ENCODE measurements at places on chromosomes 3 and 15.

GRCh38 chr3:69767571-69767970 is 28.3 kb downstream of the MITF start:
- DNase-seq: no peak

- no peak for DNase-seq
Measured at GRCh38 chr3:129344540-129345220, 66.0 kb downstream of the HMCES start.

GRCh38 chr15:33226559-33227181 is 32.2 kb upstream of the FMN1 start:
- DNase-seq: no peak

DNA sequence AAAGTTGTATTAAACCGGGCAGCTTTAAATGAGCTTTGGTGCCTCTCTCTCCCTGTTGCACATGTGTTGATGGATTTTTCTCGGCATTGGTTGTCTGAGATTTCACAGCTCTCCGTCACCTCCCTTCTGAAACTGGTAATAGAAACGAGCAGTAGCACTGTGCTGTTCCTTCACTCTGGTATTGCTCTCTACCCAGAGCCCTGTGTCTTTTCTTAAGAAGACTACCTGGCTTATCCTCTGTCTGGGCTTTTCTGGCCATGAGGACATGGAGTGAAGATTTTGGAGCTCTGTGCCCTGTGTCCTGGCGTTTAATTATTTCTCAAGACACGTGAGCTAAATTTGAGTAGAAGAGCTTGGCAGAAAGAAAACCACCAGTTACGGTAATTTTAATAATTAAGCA is 209.6 kb upstream of the EIF1B start:
- no peak for DNase-seq

- DNase-seq: no peak
Measured at GRCh38 chr3:38645601-38646000, 3.9 kb downstream of the SCN5A start.

GRCh38 chr3:94036909-94037507 is 8.6 kb upstream of the STX19 start:
- DNase-seq: peak; percentile 28

- DNase-seq: peak; percentile 11
Measured at GRCh38 chr3:131147534-131147933, 120.9 kb downstream of the NEK11 start.

- no peak for DNase-seq
Measured at GRCh38 chr3:15456321-15456720, 28.9 kb downstream of the EAF1 start.

DNA sequence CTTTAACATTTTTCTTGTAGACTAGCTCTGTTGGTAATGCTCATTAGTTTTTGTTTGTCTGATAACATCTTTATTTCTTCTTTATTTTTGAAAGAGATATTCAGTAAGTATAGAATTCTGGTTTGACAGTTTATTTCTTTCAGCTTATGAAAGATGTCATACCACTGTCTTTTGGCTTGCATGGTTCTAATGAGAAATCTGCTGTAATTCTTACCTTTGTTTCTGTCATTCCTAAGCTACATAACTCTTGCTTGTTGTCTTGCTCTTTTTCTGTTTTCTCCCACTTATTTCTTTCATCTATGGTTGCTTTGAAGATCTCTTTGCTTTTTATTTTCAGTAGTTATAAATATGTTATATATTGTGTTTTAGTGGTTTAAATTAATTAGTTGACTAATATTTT is 87.2 kb upstream of the PEX5L start:
- no peak for DNase-seq

- no peak for DNase-seq
Measured at GRCh38 chr3:141241616-141242376, 10.2 kb downstream of the PXYLP1 start.

- no peak for DNase-seq
Measured at GRCh38 chr3:56590814-56591213, 33.8 kb downstream of the CCDC66 start.

GRCh38 chr3:196990601-196991007 is 22.0 kb upstream of the PIGZ start:
- DNase-seq: no peak

GRCh38 chr3:120498556-120499346 is 48.0 kb upstream of the FSTL1 start:
- peak; percentile 98 for DNase-seq

GRCh38 chr3:162052636-162053035 is 556.0 kb downstream of the OTOL1 start:
- DNase-seq: peak; percentile 11

DNA sequence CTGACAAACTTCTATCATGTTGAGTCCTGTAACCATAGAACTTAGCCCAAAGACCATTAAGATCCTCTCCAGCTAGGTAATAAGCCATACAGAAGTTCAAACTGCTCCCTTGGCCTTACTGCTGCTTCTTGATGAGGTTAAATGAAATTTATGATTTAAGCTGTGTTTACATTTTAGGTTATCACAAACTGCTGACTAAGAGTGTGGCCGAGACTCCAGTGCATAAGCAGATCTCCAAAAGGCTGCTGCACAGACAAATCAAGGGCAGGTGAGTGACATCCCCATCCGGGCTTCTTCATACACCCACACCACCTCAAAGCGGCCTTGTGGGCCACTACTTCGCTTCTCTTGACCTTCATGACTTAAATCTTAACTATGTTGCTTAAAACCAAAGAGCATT is 39.0 kb downstream of the KIF7 start:
- DNase-seq: no peak

- no peak for DNase-seq
Measured at GRCh38 chr15:25863111-25863967, at the start of gene ATP10A. Gene ATP10A (minus strand): TSS chr15:25863327. CDS start chr15:25863096, 231 bp downstream.

DNA sequence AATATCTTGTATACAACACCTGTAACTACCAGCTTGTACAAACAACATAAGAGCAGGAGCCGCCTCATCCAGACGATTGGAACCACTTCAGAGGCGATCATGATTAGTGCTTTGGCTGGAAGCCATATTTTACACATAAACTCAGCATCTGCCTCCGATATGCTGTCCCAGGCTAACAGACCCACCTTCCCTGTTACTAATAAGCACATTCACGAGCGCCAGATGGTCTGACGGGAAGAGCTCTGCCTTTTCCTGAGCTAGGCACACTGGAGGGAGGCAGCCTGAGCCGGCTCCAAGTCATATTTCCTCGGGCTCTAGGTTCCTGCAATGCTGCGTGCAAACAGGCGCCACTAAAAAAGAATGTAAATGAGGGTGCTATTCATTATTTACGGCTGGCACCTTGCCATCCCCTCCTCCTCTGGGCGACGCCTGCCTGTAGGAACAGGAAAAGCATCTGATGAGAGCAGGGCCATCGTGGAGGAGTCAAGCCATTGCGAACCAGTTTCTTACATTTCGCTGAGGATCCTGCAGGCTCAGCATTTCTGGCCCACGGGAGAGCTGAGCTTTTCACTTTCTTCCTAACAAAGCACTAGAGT is 98.2 kb downstream of the ANXA2 start:
- no peak for DNase-seq

DNA sequence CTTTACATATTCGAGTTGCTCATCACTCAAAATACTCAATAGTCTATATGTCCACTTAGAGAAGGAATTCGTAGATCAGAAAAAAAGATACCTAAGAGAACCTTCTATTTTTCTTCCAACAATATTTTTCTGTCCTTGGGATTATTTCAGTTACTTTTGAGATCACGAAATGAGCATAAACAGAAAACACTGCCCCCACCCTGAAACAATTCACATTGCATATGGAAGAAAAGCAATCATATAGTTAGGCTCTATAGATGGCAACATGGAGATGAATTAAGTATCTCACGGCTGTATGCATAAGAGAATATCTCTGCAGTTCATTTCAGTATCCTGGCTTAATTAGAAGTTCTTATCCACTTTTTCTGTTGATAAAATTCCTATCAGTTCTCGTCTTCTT is 391.1 kb downstream of the FGF12 start:
- DNase-seq: no peak

DNA sequence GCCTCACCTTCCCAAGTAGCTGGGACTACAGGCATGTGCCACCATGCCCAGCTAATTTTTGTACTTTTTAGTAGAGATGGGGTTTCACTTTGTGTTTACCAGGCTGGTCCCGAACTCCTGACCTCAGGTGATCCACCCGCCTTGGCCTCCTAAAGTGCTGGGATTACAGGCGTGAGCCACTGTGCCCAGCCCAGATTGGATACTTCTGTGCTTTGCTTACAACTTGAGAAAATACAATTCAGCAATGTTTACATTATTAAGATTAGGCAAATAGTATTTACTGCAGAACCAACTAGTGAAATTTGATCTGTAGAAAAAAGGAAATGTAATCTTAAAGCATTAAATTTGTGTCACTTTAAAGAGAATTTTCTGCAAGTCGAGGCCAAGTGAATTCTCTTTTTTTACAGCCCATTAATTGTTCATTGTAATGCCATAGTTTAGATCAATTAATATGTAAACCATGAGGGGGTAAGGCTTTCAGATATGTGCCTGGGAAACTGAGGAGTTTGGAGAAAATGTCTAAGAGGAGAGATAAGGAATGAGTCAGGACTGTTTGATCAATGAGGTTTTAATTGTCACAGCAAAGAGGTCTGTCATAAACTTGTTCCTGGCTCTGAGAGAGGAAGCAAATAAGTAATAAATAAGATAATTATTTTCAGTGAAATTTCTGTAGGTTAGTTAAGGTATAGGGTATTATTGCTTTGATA is 15.3 kb downstream of the PYDC2 start:
- DNase-seq: no peak

GRCh38 chr3:73576999-73577461 is 47.7 kb downstream of the PDZRN3 start:
- no peak for DNase-seq

DNA sequence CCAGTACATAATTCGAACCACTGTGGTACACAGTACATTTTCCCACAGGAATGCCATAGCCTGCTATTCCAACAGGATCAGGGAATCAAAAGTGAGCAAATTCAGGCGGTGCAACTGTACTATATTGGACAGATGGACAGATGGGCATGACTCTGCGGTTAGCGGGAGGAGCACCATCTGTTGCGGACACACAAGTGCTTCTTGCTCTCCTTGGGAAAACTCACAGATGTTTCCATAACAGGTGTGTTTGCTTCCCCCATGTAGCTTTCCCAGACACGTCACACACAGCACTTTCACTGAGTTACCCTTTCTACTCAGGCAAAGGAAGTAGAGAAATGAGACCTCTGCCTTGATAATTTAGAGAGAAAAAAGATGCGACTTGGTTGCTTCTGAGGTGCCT is 325.1 kb upstream of the THBS1 start:
- no peak for DNase-seq

DNA sequence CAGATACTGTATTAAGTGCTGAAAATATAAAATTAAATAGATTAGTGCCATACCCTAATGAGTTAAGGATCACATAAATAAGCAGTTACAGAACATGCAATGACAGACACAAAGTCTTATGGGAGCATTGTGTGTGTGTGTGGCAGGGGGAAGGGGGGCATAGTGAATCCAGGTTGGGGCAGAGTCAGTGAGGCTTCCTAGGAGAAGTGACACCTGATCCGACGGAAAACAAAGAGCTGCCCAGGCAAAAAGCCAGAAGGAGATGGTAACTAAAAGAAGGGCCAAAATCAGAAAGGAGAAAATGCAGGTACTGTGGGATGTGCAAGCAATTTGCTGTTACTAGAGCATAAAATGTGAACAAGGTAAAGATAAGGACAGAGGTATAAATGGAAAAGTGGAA is 80.1 kb upstream of the CHRM5 start:
- no peak for DNase-seq

DNA sequence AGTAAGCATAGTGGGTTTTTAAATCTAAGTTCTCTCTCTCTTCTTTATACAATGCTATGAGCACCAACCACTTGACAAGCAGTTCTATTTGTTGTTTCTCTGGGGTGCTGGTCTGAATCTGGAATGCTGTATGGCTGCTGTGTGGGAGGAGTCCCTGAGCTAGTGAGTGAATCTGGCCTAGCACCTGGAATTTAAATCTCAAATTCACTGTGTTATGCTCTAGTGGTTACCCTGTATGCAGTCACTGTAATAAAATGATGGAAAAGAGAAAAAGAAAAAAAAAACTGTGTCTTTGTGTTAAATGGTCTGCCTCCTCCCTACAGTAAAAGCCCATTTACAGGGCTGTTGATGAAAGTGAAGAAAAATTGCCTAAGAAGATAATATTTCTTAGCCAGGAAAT is 155.0 kb downstream of the ATP8B4 start:
- no peak for DNase-seq

GRCh38 chr3:63097396-63097795 is 180.7 kb upstream of the SYNPR start:
- no peak for DNase-seq

DNA sequence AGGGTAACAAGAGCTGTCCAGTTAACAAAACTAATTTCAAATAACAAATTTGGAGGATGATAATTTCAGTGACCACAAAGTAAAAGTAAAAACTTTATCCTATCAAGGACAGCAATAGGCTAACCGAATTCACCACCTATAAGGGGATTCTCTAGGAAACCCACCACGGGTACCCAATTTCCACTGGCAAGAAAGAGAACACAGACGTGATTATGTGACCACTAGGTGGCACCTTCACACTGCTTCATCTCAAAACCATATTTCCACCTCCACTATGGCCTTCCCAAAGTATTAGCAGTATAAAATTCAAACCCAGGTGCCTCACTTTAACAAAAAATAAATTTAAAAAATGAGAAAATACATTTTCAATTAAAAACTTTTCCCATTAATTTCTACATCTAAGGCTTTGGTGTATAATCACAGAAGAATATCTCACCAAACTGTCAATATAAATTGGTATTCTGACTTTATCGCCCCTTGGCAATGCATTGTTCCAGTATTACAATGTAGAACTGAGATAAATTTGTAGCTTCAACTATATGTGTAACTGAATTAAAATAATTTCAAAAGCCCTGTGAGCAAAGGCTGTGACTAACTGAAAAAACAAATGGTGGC is 96.5 kb downstream of the FSIP1 start:
- no peak for DNase-seq

- no peak for DNase-seq
Measured at GRCh38 chr15:92224843-92225242, 168.8 kb upstream of the ST8SIA2 start.

DNA sequence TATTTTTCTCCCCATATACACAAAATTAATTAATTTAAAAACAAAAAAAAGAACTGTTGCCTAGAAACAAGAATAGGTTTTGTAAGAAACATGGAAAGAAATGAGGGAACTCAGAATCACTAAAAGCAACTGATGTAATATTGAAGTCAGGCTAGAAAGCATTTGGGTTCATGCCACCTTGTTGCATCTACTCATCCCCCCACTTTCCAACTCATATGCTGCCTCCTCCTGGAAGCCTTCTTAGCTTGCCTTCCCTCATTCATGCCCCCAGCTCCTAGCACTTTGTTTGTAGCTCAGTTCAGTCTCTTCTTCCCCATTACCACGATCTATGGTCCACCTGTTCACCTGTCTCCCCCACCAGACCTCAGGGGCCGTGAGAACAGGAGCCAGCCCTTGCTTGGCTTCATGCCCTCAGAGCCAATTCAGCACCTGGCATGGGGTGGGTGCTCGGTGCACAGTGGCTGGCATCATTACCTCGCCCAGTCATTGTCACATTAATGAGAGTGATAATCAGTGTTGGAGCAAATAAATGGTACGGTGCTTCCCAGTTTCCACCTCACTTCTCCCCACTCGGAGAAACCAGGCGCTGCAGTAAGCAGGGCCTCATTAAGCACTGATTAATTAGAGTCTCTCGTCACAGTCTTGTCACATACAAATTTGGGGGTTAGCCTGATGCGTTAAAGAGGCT is 62.4 kb upstream of the SLC6A1 start:
- DNase-seq: no peak

GRCh38 chr15:74727727-74728126 is 2.4 kb upstream of the CYP1A1 start:
- no peak for DNase-seq
